ENCODE measurements at places on chromosomes 3 and 15.

DNA sequence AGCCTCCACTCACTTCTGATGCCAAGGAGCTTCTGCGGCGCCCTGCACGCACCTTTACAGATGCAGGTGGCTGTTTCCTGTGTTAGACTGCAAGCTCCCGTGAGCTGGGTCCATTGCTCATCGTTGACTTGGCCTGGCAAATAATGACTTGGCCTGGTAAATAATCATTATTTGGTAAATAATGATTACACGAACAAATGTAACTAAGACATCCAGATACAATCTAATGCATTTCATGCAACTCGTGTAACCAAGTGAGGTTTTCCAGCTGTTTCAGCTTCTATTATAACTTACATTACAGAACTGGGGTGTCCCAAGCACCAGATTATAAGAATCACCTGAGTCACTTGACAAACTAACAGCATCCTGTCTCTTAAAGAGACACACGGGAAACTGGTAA, 92.1 kb upstream of the BHLHE40 start:
- no peak for DNase-seq

- DNase-seq, result no peak
These were observed 58.9 kb upstream of the EPHA6 start for GRCh38 chr3:96755519-96755918.

- peak; percentile 67 for DNase-seq
These were observed 2.5 kb upstream of the MST1R start for GRCh38 chr3:49906073-49906743.

GRCh38 chr15:90471769-90472168, 58.0 kb upstream of the CRTC3 start:
- no peak for DNase-seq

DNA sequence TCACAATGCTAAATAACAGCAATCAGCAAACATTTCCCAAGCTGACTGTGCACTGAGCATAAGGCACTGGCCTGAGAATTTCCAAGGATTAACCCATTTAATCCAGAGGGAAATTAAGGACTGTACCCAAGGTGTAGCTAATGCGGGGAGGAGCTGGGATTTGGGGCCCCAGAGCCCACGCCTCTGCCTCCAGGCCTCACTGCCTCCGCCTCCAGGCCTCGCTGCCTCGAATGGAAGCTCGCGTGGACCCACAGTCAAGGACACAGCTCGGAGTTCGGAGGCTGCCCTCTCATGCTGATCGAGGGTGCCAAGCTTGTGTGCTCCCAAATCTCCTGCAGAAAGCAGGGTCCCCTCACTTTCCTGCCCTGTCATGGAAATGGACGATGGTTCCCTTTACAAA, 76.5 kb upstream of the SNRPA1 start:
- DNase-seq, result no peak

DNA sequence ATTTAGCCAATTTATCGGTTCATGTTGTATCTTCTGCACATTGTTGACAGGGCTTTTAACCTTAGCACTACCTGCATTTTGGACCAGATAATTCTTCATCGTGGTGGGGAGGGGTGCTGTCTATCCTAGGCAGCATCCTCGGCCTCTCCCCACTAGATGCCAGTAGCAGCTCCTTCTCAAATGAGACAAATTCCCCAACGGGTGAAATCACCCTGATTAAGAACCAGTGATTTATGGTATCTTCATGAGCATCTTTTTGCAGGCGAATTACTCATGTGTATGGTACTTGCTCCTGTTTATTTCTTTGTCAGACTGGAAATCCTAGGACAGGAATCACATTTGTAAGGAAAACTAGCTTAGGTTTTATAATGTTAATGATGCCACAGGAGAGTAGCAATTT, 68.0 kb downstream of the C3orf70 start:
- peak; percentile 59 for DNase-seq
